ENCODE measurements at places on chromosomes 2 and 18. TPM values are rescaled to one million over a fixed set of nuclear protein-coding genes. Genes with fewer than 3 reads are reported as not detected.
A peak's percentile ranks its signal among the peaks of the same experiment; 100 is the strongest.

The PLGLB2 gene
- total RNA-seq, result 0.50 TPM

The STAT4 gene
- total RNA-seq, result 0.55 TPM

The RAB6D gene
- not detected for total RNA-seq

The GREB1L gene
- total RNA-seq, result 4.0 TPM

The FTCDNL1 gene
- total RNA-seq, result 4.2 TPM

DNA sequence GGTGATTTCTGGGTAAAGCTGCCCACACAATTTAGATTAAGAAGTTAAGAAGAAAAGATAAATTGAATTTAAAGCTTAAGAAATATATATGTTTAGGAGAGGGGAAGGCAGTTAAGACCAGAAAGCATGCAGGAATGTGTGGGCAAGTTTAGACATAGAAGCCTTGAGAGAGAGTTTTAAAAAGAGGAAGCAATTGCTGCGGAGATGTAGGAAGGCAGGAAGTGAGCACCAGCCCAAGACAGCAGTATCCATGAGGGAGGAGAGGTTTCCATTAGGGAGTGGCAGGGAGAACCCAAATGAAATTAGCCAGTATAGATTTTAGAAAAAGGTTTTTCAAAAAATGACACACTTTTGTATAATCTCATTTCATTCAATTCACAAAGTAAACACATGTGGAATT, 24.3 kb downstream of the DSC2 start:
- DNase-seq, result no peak

DNA sequence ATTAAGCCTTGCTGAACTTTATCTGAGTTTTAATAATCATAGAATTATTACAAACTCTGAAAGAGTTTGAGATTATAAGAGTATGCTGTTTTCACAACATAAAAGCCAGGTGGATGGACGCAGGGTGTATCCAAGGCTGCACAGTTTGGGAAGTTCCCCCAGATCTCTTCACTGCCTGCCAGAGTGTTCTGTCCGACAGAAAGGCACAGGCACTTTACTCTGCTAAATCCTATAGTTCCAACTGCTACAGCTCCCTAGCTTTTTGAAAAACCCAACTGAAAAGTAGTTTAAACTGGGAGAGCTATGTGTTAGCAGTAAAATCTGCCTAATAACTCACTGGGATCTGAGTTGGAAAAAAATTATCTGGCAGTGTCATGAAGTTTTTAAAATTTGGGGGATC, 38.0 kb downstream of the MFSD6 start:
- DNase-seq, result no peak

DNA sequence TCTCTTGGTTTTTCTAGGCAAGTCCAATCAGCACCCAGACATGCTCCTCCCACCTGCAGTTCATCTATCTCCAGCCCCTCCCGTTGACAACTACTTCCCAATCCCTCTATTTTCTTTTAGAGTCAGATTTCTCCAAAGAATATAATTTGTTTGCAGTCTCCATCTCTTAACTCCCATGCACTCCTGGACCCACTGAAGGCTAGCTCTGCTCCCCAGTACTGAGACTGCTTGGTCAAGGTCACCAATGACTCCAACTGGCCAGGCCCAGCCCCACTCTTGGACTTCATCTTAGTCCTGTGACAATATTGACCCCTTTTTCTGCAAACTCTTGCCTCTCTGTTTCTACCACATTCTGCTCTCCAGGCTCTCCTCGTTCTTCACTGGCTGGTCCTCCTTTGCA, 62.0 kb downstream of the BCL2L11 start:
- no peak for DNase-seq

GRCh38 chr2:180829261-180829660, 151.1 kb upstream of the UBE2E3 start:
- peak; percentile 34 for DNase-seq

DNA sequence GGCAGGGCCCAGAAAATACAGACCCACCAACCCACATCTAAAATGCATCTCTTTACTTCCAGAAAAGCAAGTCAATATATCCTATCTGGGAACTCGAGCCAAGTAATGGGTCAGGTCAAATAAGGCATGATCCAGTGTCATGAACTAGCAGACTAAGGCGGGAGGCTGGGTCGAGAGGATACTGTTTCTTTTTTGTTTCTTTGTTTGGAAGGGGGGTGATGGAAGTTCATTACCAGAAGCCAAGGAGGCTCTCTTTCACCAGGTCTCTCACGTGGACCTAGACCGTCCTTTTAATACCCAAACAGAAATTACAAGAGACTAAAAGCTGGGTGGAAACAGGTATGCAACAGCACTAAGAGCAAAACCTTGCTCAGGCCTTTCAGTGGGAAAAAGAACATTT, 108.3 kb downstream of the HDAC4 start:
- DNase-seq, result no peak

GRCh38 chr2:188623995-188624643, 332.4 kb downstream of the GULP1 start:
- no peak for DNase-seq

- DNase-seq, result no peak
Measured at GRCh38 chr2:159042115-159042850, 73.8 kb downstream of the TANC1 start.

DNA sequence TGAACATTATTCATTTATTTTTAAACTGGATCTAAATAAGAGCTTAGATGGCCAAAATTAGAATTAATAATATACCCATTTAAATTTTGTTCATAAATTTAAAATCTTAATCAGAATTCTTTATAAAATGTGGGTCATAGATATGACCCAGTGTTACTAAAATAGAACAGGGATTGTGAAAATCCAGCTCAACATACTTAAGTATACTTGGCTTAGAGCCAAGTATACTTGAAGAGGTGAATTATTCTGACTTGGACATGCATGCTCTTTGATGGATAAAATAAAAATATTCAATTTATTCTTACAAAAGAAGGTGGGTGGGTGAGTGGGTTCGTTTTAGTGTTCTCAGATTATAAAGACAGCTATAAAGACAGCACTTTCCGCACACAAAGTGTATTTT, 70.7 kb downstream of the SPOPL start:
- no peak for DNase-seq

- DNase-seq, result no peak
Measured at GRCh38 chr2:27208486-27209050, 3.3 kb upstream of the ATRAID start.

DNA sequence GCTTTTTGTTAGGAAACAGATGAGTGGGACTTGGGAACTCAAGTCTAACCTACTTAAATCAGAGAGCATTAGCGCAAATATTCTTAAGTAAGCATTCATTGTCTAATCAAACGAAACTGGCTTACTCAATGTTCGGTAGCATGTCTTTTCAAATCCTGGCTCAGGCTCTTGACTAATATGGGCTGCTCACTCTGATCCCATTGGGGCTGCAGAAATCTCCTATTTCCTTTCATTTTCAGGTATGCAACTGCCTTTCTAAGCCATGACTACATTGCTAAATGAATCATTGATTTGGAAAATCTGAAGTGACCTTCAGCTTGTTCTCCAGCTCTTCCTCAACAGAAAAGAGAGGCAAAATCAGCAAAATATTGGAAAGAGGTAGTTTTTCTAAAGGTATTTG, 2084.4 kb upstream of the PIK3C3 start:
- DNase-seq, result no peak
